H1 (cell line): ENCODE measurements at places on chromosomes 2 and 18.

DNA sequence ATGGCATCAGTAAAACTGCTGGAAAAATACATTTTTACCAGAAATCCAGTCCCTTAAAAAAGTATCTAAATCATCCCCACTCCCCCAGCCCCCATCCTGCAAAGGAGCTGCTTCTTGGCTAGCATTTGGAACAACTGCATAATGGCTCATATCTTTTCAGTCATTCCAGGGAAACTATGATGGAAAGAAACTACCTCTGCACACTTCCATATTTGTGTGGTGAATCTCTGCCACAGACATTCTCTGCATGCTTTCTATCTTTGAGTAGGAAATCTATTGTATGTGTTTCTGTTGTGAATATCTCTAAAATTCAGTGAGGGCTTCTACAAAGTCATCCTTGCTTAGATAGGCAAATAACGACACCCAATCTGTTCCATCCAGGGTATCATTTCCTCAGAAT is 632.3 kb downstream of the LRP1B start:
- H3K4me1 ChIP-seq = no peaks in the 10 kb centered on the region
- H3K4me3 ChIP-seq = no peak overlapping the region
- no peak for DNase-seq
- H3K27me3 ChIP-seq = no peaks in the 10 kb centered on the region
- no peak overlapping the region for H3K27ac ChIP-seq

GRCh38 chr18:36274083-36274715 is 23.3 kb upstream of the FHOD3 start:
- no peaks in the 10 kb centered on the region for H3K27me3 ChIP-seq
- no peak overlapping the region for H3K27ac ChIP-seq
- no peak for DNase-seq
- H3K4me3 ChIP-seq = no peak overlapping the region
- no peaks in the 10 kb centered on the region for H3K4me1 ChIP-seq

DNA sequence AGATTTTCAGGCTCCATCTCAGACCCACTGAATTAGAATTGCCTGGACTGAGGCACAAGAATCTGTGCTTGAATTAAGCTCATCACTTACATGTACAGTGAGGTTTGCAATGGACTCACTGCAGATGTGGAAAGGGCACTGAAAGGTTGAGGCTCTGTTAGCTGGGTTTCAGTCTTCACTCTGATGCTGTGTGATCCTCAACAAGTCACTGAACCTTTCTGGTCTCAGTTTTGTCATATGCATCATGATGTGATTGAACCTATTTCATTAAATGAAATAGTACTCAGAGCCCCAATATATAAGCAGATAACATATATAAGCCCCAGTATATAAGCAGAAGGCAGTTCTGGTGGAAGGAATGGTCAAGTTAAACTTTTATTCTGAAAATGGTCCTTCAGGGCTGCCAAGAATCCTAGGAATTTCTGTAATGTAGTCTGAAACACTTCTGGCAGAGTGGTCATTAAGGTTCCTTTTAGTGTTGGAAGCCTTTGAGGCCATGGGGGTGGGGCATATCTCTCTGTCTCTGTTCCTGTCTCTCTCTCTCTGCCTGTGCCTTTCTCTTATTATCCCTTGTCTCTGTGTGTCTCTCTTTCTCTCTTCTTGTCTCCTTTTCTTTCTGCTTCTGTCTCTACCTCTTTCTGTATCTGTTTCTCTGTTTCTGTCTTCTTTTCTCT is 110.4 kb downstream of the ADCYAP1 start:
- H3K27me3 ChIP-seq = no peaks in the 10 kb centered on the region
- no peak for DNase-seq
- H3K27ac ChIP-seq = no peak overlapping the region
- peaks cover 5% of the 10 kb centered on the region; the same call in 1 of the 2 replicates for H3K4me1 ChIP-seq
- no peak overlapping the region for H3K4me3 ChIP-seq

DNA sequence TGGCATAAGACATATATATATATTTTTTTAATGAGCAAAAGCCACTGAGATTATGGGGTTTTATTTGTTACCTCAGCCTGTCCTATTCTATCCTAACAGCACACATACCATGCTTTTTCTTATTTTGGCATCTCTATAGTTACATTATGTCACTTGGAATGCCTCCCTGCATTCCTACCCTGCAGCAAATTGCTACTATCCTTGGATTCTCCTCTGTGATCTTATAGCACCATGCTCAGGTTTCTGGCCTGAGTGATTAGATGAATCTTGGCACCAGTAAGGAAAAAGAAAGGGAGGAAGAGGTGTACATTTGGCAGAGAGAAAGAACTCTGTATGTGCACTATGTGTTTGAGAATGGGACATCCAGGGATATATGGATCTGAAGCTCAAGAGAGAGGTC is 86.3 kb upstream of the PELI1 start:
- H3K27me3 ChIP-seq = no peaks in the 10 kb centered on the region
- no peaks in the 10 kb centered on the region for H3K4me1 ChIP-seq
- H3K36me3 ChIP-seq = no peaks in the 10 kb centered on the region
- no peak overlapping the region for H3K4me3 ChIP-seq
- no peak for DNase-seq
- no peak overlapping the region for H3K27ac ChIP-seq

DNA sequence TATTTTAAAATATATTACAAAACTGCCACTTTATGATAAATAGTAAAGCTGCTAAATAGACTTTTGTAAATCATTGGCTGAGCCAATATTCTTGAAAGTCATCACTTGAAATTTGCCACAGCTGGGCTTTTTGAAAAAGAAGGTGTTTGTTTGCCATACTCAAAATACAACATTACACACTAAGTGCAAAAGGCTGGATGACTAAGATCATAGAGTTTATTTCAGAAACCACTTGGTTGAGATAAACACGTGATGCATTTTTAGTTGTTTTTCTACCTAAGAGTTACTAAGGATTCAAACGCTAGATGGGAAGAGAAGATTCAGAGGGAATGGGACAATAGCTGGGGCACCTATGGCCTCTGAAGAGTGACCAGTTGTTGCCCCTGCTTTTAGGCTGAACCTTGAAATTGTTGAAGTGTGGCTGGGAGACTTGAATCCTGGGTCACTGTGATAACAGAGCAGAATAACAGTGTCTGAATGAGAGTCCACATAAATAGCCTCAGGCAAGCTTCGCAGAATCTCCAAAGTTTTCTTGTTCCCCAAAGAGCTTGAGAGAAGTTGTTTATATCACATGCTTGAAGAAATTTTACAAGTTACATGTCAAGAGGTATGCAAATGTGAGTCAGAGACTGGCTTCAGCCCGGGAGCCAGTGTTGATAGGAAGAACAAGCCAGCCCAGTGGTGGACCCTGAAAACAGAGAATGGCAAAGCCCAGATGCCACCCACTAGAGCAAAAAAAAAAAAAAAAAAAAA is 409.8 kb downstream of the GPD2 start:
- no peak overlapping the region for H3K27ac ChIP-seq
- H3K36me3 ChIP-seq = no peaks in the 10 kb centered on the region
- no peaks in the 10 kb centered on the region for H3K4me1 ChIP-seq
- no peaks in the 10 kb centered on the region for H3K27me3 ChIP-seq
- DNase-seq = no peak

GRCh38 chr2:196974970-196975369 is 48.5 kb upstream of the PGAP1 start:
- H3K4me3 ChIP-seq = no peak overlapping the region
- H3K27ac ChIP-seq = no peak overlapping the region
- no peaks in the 10 kb centered on the region for H3K27me3 ChIP-seq

- peak within 1 kb of the TSS; percentile 93 for H3K4me3 ChIP-seq
- no peaks in the 10 kb centered on the region for H3K4me1 ChIP-seq
- H3K27ac ChIP-seq = peak within 1 kb of the TSS; percentile 43; the same call in 1 of the 2 replicates
- DNase-seq = peak; percentile 88
- no peaks in the 10 kb centered on the region for H3K36me3 ChIP-seq
Observed at GRCh38 chr18:56650944-56651770, at the start of gene WDR7. WDR7 (plus strand) TSS chr18:56651359; CDS start chr18:56672516, 21,157 bp downstream.

- DNase-seq = no peak
- no peaks in the 10 kb centered on the region for H3K36me3 ChIP-seq
- no peak overlapping the region for H3K4me3 ChIP-seq
- H3K4me1 ChIP-seq = no peaks in the 10 kb centered on the region
- no peak overlapping the region for H3K27ac ChIP-seq
Observed at GRCh38 chr2:196538189-196538588, 101.3 kb upstream of the CCDC150 start.

DNA sequence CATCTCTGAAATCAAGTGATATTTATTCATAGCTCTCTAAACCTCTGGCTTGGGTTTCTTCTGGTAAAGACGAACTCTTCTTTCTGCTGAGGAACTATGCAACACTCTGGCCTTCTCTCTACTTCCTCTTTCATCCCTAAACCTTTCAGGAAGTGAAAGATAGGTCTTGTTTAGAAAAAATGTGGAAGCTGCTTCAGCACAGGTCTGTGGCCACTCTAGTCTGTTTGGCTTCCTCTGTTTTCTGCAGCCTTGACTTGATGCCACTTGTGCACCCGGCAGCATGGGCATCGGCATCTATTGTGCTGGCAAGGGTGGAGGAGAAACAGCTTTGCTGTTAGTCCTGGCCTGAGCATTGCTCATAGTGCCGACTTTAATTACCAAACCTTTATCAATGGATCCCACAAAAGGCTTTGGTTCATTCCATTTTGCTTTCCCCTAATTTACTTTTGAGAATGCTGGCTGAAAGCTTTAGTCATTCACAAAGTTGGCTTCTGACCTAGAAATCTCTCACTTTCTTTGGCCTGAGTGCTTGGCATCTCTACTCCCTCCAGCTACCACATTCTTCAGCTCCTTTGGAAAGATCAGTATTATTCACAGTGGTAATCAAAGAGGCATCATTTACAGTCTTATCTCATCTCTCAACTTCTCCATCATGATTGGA is 32.0 kb upstream of the GPR39 start:
- H3K27me3 ChIP-seq = no peaks in the 10 kb centered on the region
- H3K4me3 ChIP-seq = no peak overlapping the region
- H3K4me1 ChIP-seq = no peaks in the 10 kb centered on the region
- no peaks in the 10 kb centered on the region for H3K36me3 ChIP-seq

- no peak overlapping the region for H3K27ac ChIP-seq
- no peaks in the 10 kb centered on the region for H3K36me3 ChIP-seq
- no peak overlapping the region for H3K4me3 ChIP-seq
- no peak for DNase-seq
- H3K27me3 ChIP-seq = no peaks in the 10 kb centered on the region
Observed at GRCh38 chr2:108968619-108969018, 20.4 kb downstream of the EDAR start.

DNA sequence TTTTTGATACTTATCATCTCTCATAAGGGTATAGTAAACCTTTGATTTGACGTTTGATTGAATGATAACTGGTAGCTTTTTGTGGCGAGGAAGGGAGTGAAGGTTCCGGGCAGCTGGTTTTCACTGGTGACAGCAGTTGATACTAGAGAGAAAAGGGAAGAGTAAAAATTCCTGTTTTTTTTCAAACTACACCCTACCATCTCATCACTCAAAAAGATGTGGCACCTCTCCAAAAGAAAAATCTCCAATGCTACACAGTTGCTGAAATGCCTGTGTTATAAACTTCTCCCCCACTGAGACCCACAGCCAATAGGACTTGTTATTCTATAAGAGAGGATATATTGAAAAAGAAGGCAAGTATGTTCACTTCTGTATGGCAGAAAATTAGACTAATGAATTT is 154.0 kb downstream of the MAIP1 start:
- H3K4me1 ChIP-seq = no peaks in the 10 kb centered on the region
- no peak overlapping the region for H3K27ac ChIP-seq

DNA sequence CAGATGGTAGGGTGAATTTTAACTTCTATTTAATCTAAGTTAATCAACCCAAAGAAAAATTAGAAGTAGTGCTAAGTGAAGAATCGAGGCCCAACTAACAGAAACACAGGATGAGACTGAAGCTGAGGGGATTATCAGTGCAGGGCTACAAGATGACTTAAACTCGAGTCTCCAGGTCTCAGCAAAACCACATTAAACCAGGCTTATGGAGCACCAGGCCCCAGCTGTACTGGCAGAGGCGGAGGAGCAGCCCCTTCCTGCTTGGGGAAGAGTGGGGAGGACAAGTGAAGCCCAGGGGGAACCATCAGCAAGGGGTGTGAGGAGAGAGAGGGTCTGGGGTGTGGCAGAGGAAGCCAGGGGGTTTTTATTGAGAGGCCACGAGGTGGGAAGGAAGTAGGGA is 135.9 kb upstream of the EPAS1 start:
- no peak overlapping the region for H3K4me3 ChIP-seq
- no peak overlapping the region for H3K27ac ChIP-seq
- H3K36me3 ChIP-seq = no peaks in the 10 kb centered on the region
- H3K27me3 ChIP-seq = no peaks in the 10 kb centered on the region
- DNase-seq = no peak
- H3K4me1 ChIP-seq = no peaks in the 10 kb centered on the region

- no peak overlapping the region for H3K4me3 ChIP-seq
- DNase-seq = no peak
- H3K27ac ChIP-seq = no peak overlapping the region
- H3K4me1 ChIP-seq = no peaks in the 10 kb centered on the region
- no peaks in the 10 kb centered on the region for H3K27me3 ChIP-seq
Observed at GRCh38 chr2:3789256-3789655, 85.9 kb downstream of the DCDC2C start.

GRCh38 chr2:236209535-236209934 is 41.3 kb upstream of the GBX2 start:
- peak; percentile 50 for DNase-seq
- peaks cover 3% of the 10 kb centered on the region; the same call in 1 of the 2 replicates for H3K4me1 ChIP-seq
- no peak overlapping the region for H3K4me3 ChIP-seq
- no peak overlapping the region for H3K27ac ChIP-seq

DNA sequence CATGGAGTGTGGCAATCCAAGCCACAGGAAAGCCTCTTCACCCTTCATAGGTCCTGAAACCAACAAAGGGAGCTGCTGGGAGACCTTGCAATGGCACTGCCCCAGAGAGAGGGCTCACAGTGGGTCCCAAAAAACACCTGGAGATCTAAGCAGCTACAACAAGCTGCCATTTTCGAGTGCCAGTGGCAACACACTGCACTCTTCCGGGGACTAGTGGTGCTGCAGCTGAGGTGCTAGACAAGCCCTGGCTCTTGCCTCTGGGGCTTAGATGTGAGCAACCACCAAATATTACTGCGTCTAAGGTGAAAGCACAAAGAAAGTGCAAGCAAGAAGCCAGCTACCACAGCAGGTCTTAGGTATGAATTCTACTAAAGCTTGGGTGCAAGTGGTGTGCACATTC is 192.9 kb downstream of the NOL4 start:
- H3K4me3 ChIP-seq = no peak overlapping the region
- H3K27ac ChIP-seq = no peak overlapping the region
- no peak for DNase-seq

GRCh38 chr2:20089715-20090464 is 38.5 kb upstream of the LAPTM4A start:
- H3K4me3 ChIP-seq = no peak overlapping the region
- H3K4me1 ChIP-seq = peaks cover 7% of the 10 kb centered on the region; the same call in 1 of the 2 replicates
- no peaks in the 10 kb centered on the region for H3K36me3 ChIP-seq
